Vein endothelial cell (primary cell): ENCODE measurements at places on chromosomes 16 and 17. TPM values are rescaled to one million over a fixed set of nuclear protein-coding genes. Genes with fewer than 3 reads are reported as not detected.

The NOG gene
- total RNA-seq = 2.8 and 3.9 TPM in 2 replicates

The SEZ6 gene
- total RNA-seq = not detected in 2 replicates

The TEX14 gene
- total RNA-seq = under 0.01 TPM in 2 replicates

The SLC7A6 gene
- 55.9 and 56.3 TPM in 2 replicates for total RNA-seq
